ENCODE measurements at places on chromosomes 5 and 9. TPM values are rescaled to one million over a fixed set of nuclear protein-coding genes. Genes with fewer than 3 reads are reported as not detected.

The EQTN gene
- not detected for total RNA-seq

The IL7R gene
- total RNA-seq = 0.54 TPM

The DTWD2 gene
- 2.7 TPM for total RNA-seq

The PNPLA7 gene
- 3.9 TPM for total RNA-seq

The SH3TC2 gene
- total RNA-seq = 0.13 TPM

The SLC22A5 gene
- total RNA-seq = 1.2 TPM

The ANKRD34B gene
- 0.62 TPM for total RNA-seq

The BAAT gene
- total RNA-seq = not detected

The CTNNAL1 gene
- total RNA-seq = 31.2 TPM

The GTF3C5 gene
- 71.7 TPM for total RNA-seq

The CSNK1A1 gene
- 242 TPM for total RNA-seq

DNA sequence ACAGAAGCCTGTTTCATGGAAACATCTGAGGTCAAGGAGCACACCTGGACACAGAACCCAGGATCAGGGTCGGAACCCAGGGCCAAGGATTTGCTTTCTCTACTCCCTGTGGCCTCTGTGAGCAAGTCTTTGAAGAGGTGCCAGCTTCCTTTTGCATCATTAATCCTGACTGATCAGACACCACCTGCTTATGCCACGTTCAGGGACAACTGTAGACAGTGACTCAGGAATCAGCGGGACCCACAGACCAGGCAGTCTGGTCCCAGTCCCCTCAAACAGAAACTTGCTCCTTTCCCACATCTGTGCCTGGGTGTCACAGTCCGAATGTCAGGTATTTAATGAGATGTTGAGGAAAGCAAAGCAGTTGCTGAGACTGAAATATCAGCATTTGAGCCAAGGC lies 154.8 kb downstream of the SGCD start:
- H3K4me3 ChIP-seq = no peak overlapping the region
- no peak overlapping the region for H3K27ac ChIP-seq
- peaks cover 4% of the 10 kb centered on the region for H3K27me3 ChIP-seq
- DNase-seq = no peak

DNA sequence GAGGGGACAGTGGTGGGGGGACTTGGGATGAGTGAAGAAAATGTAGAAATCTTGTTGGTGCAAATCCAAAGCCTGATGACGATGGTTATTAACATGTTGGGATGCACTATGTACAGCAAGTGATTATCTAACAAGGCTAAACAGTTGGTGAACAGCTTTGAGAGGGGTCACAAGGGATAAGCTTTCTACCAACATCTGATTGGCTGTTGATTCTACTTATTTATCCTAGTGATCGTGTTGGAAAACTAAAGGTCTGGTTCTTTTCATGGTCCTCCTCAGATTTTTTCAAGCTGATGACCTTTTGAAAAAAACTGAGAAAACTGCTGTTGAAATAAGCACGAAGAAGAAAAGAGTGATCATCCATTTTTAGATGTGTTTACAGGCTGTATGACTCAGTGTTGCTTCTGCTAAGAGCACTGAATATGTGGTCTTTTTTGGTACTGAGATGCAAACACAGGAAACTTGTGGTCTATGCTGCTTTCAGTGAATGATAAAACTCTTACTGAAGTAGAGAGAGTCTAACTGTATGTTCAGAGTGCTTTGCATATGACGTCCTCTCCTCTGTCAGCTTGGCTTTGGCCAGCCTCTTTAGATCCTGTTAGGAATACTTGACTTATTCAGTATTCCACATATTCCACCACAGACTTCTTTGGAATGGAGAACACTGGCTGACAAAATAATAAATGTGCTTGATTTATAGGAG lies 174.8 kb downstream of the SLF1 start:
- H3K27ac ChIP-seq = no peak overlapping the region
- no peak overlapping the region for H3K4me3 ChIP-seq
- no peaks in the 10 kb centered on the region for H3K36me3 ChIP-seq
- H3K27me3 ChIP-seq = no peaks in the 10 kb centered on the region
- H3K4me1 ChIP-seq = no peaks in the 10 kb centered on the region

GRCh38 chr9:7983490-7983889 lies 183.9 kb upstream of the DMAC1 start:
- H3K4me1 ChIP-seq = peaks cover 19% of the 10 kb centered on the region
- H3K27me3 ChIP-seq = no peaks in the 10 kb centered on the region
- peak overlapping the region; percentile 39 for H3K27ac ChIP-seq

- H3K36me3 ChIP-seq = peaks cover 18% of the 10 kb centered on the region
- no peak overlapping the region for H3K27ac ChIP-seq
- peaks cover 6% of the 10 kb centered on the region for H3K4me1 ChIP-seq
- H3K27me3 ChIP-seq = peaks cover 19% of the 10 kb centered on the region
These were observed 32.6 kb downstream of the ADAMTS2 start for GRCh38 chr5:179312557-179313235.

- H3K4me3 ChIP-seq = no peak overlapping the region
- no peak overlapping the region for H3K27ac ChIP-seq
- H3K36me3 ChIP-seq = no peaks in the 10 kb centered on the region
- peaks cover 5% of the 10 kb centered on the region for H3K4me1 ChIP-seq
- DNase-seq = no peak
These were observed 213.2 kb upstream of the GRIN3A start for GRCh38 chr9:101951598-101951997.

DNA sequence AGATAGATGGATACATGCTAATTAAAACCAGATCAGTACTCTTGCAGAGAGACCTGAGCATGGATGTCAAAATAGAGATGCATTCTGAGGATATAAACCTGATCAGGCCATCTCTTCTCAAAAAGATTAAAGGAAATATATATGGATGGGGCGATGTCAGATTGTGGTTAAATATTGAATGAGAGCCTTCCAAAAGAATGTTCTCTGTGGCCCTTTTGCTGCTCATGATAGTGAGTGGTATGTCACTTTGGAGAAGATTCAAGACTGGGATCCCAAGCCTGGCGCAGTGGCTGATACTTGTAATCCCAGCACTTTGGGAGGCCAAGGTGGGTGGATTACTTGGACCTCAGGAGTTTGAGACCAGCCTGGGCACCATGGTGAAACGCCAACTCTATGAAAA lies 20.5 kb downstream of the ZNF131 start:
- H3K27me3 ChIP-seq = no peaks in the 10 kb centered on the region
- H3K4me3 ChIP-seq = no peak overlapping the region
- no peak for DNase-seq
- H3K36me3 ChIP-seq = peaks cover 15% of the 10 kb centered on the region

GRCh38 chr9:123072407-123072995 lies 39.0 kb downstream of the GPR21 start:
- H3K36me3 ChIP-seq = peaks cover 15% of the 10 kb centered on the region
- no peak for DNase-seq
- no peak overlapping the region for H3K27ac ChIP-seq
- H3K27me3 ChIP-seq = no peaks in the 10 kb centered on the region
- H3K4me3 ChIP-seq = no peak overlapping the region

DNA sequence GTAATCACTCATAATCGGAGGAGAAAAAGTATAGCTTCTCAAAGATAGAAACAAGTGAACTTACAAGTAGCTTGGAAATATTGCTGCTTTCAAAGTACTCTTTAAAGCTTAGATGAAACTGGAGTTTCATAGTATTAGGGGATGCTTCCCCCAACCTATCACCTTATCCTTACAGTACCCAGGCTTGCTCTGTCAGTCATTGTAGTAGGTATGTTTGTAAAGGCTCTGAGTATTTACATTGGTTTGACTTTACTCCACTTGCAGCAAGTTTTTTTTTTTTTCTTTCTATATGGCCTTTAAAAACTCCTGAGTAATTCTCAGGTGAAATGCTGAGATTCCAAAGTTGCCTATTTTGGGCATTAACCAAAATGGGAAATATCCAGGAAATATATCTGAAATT lies 84.8 kb downstream of the CD180 start:
- H3K4me3 ChIP-seq = no peak overlapping the region
- peaks cover 2% of the 10 kb centered on the region for H3K27me3 ChIP-seq
- peaks cover 28% of the 10 kb centered on the region for H3K36me3 ChIP-seq
- H3K27ac ChIP-seq = no peak overlapping the region

GRCh38 chr9:90836411-90837080 lies 34.9 kb downstream of the SYK start:
- H3K27ac ChIP-seq = no peak overlapping the region
- no peak overlapping the region for H3K4me3 ChIP-seq
- peaks cover 10% of the 10 kb centered on the region for H3K27me3 ChIP-seq
- DNase-seq = no peak
- H3K4me1 ChIP-seq = peaks cover 8% of the 10 kb centered on the region

GRCh38 chr9:136544548-136544963 lies 1.3 kb downstream of the NOTCH1 start:
- no peak overlapping the region for H3K27ac ChIP-seq
- H3K4me1 ChIP-seq = peaks cover 51% of the 10 kb centered on the region
- peak overlapping the region; percentile 96 for H3K4me3 ChIP-seq
- no peak for DNase-seq
- H3K27me3 ChIP-seq = peaks cover 7% of the 10 kb centered on the region

DNA sequence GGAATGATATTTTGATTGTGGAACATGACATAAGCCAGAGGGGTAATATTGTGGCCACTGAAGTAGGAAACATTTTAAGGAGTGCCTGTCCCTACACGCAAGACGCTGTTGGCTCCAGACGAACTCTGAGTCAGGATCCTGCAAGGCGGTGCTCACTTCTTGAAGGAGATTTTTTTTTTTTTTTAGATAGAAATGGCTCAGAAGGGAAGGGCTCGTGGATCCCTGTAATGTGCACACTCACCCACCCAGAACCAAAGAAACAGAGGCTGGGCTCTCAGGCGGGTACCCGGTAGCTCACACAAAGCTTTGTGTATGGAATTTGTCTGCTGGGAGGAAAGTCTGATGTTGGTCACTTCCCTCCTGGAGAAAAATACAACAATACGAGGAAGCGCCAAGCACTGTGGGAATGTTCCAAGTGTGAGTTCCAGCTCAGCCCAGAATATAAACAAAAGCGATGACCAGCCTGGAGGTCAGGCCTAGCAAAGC lies 25.7 kb downstream of the RAPGEF1 start:
- H3K27me3 ChIP-seq = peaks cover 4% of the 10 kb centered on the region
- H3K4me1 ChIP-seq = peaks cover 84% of the 10 kb centered on the region
- H3K36me3 ChIP-seq = peaks cover 24% of the 10 kb centered on the region
- H3K27ac ChIP-seq = peak overlapping the region; percentile 99
- peak; percentile 59 for DNase-seq

- H3K4me1 ChIP-seq = peaks cover 10% of the 10 kb centered on the region
- no peaks in the 10 kb centered on the region for H3K27me3 ChIP-seq
- no peak for DNase-seq
- no peak overlapping the region for H3K4me3 ChIP-seq
- no peak overlapping the region for H3K27ac ChIP-seq
These were observed 281.3 kb downstream of the CEMIP2 start for GRCh38 chr9:71487061-71487460.

GRCh38 chr9:120635011-120635410 lies 55.0 kb upstream of the CDK5RAP2 start:
- H3K27ac ChIP-seq = no peak overlapping the region
- DNase-seq = no peak
- H3K4me3 ChIP-seq = no peak overlapping the region
- no peaks in the 10 kb centered on the region for H3K36me3 ChIP-seq
- peaks cover 4% of the 10 kb centered on the region for H3K27me3 ChIP-seq
- H3K4me1 ChIP-seq = no peaks in the 10 kb centered on the region

GRCh38 chr5:154397652-154398406 lies 48.0 kb upstream of the SAP30L start:
- H3K4me1 ChIP-seq = no peaks in the 10 kb centered on the region
- no peak overlapping the region for H3K27ac ChIP-seq
- peaks cover 13% of the 10 kb centered on the region for H3K27me3 ChIP-seq
- no peak for DNase-seq
- H3K4me3 ChIP-seq = no peak overlapping the region
- peaks cover 4% of the 10 kb centered on the region for H3K36me3 ChIP-seq

- DNase-seq = no peak
- H3K4me3 ChIP-seq = no peak overlapping the region
These were observed 14.2 kb downstream of the COL5A1 start for GRCh38 chr9:134655586-134656333.

DNA sequence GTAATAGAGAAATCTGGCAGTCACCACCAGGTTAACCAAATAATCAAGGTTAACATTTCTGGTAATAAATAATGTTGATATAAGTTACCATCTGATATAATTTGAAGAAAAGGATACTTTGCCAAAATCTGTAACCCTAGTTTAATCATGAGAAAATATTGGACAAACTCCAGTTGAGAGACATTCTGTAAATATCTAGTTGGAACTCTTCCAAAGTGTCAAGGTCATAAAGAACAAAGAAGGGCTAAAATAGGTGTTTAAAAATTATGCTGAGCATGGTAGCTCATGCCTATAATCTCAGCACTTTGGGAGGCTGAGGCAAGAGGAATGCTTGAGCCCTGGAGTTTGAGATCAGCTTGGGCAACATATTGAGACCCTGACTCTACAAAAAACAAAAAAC lies 253.3 kb downstream of the MRPS30 start:
- H3K27me3 ChIP-seq = peaks cover 4% of the 10 kb centered on the region
- H3K36me3 ChIP-seq = no peaks in the 10 kb centered on the region
- no peak overlapping the region for H3K27ac ChIP-seq
- H3K4me3 ChIP-seq = no peak overlapping the region
- no peak for DNase-seq
- H3K4me1 ChIP-seq = no peaks in the 10 kb centered on the region

DNA sequence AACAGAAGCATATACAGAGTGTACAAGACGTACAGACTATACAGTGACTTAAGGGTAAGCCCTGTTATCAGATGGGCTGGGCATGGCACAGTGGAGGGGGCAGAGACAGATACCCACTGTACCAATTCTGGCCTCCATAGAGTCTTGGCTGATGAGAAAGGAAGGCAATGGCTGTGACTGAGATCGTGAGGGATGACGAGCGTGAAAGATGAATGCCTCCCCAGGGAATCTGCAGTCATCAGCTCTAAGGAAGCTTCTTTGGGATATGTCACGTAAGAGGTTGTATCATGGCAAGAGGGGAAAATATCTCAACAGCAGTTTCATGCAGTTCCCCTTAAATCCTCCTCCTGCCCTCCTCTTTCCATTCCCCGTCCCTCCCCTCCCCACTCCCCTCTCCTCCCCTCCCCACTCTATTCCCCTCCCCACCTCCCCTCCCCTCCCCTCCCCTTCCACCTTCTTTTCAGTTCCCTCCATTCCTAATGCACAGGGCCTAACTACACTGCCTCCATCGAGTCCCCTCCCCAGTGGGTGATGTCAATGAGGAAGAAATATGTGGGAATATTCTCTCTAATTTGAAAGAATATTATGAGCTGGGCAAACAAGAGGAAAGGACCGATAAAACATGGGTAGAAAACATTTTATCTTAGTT lies 226.4 kb upstream of the DAP start:
- no peak overlapping the region for H3K4me3 ChIP-seq
- no peaks in the 10 kb centered on the region for H3K36me3 ChIP-seq
- peaks cover 9% of the 10 kb centered on the region for H3K4me1 ChIP-seq

DNA sequence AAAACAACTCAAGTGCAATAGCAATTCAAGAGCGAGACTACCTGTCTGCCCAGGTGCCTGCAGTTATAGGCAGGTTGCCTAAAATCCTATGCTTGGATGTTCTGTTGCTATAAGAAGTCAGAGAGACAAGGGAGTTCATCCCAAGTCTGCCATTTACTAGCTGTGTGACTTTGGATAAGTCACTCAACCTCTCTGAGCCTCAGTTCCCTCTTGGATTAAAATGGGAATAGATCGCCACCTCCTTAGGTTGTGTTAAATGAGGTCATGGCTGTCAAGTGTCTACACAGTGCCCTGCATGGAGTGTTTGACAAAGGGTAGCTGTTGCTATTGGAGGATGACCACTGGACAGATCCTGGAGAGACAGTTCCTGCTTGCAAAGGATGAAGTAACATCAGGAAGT lies 1.3 kb upstream of the ZBTB34 start:
- H3K27ac ChIP-seq = peak overlapping the region; percentile 20
- peaks cover 2% of the 10 kb centered on the region for H3K27me3 ChIP-seq
- peaks cover 27% of the 10 kb centered on the region for H3K4me1 ChIP-seq
- H3K36me3 ChIP-seq = peaks cover 14% of the 10 kb centered on the region

- no peak overlapping the region for H3K4me3 ChIP-seq
- H3K36me3 ChIP-seq = no peaks in the 10 kb centered on the region
- peaks cover 4% of the 10 kb centered on the region for H3K27me3 ChIP-seq
- H3K27ac ChIP-seq = no peak overlapping the region
- DNase-seq = no peak
These were observed 71.5 kb downstream of the ANKRD33B start for GRCh38 chr5:10635257-10635866.

Measured in endothelial cell (in vitro differentiated cells).